Vein endothelial cell (primary cell): ENCODE measurements at places on chromosomes 13 and 19. TPM values are rescaled to one million over a fixed set of nuclear protein-coding genes. Genes with fewer than 3 reads are reported as not detected.

Gene CCDC97
- total RNA-seq, result 13.4 and 15.4 TPM in 2 replicates

Gene CAB39L
- 8.6 and 9.1 TPM in 2 replicates for total RNA-seq

Gene C1QTNF9B
- total RNA-seq, result not detected in 2 replicates

Gene PEAK3
- not detected in 2 replicates for total RNA-seq

Gene EPN1
- total RNA-seq, result 59.1 and 74.6 TPM in 2 replicates
